ENCODE measurements at places on chromosomes 7 and 10.

- no peak for DNase-seq
These were observed 22.9 kb downstream of the DLD start for GRCh38 chr7:107913851-107914250.

- peak; percentile 65 for DNase-seq
These were observed 104.3 kb upstream of the CAV2 start for GRCh38 chr7:116395141-116395791.

- no peak for DNase-seq
These were observed 367.7 kb upstream of the SHH start for GRCh38 chr7:156179872-156180390.

- DNase-seq = no peak
These were observed 85.3 kb downstream of the ZNF33B start for GRCh38 chr10:42553064-42553407.

GRCh38 chr10:23345861-23346260 lies 1.3 kb upstream of the C10orf67 start:
- DNase-seq = peak; percentile 37

DNA sequence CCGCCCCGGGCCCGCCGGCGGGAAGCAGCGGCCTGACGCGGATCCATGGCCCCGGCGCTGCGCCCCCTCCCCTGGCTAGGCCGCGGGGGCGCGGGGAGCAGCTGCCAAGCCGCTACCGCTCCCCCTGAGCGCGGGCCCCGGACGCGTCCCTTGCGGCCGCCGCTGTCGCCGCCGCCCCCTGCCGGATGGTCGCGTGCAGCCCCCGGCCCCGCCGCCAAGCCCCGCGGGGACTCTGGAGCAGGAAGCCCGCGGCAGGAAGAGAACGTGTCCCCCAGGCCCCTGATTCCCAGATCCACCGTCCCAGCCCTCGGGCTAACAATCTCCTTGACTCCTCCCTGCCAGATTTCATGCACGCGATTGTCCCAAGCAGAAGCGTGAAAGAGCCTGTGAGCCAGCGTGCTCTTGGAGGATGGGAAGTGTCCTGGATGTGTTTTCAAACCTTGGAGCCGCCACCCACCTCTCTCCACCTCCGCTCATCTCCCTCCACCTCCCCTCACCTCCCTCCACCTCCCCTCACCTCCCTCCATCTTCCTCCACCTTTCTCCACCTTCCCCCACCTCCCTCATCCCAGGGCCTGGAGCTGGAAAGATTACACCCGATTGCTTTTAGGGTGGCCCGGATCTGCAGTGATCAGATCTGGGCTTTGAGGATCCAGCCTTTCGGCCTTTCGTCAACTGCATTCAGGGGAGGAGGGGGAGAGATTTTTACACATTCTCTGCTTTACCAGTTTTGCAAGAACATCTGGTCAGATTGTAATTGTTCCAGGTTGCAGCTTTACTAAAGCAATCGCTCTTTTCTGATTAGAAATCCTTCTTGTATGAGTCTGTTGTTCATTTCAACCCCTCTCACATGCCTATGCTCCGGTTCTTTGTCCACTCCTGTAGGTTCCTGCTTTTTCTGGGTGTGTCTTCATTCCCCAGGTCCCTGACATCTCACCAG lies 570 bp upstream of the PRTFDC1 start:
- no peak for DNase-seq

DNA sequence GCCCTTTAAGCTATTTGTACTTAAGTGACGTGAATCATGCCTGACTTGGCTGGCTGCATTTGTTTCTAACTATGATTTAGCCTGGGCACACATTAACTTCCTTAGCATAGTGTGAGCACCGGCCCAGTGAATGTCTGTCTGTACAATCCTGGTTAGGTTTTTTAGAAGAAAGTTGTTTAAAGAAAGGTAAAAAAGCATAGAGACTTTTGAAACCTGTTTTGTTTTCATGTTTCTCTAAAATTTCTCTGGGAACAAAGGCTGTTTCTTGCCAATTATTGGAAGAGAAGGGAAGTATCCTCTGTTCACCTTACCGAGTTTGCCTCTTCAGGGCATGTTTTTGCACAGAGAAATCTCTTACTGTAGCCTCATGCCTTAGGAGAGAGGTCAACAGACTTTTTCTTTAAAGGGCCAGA lies 42.9 kb upstream of the MET start:
- DNase-seq = no peak

DNA sequence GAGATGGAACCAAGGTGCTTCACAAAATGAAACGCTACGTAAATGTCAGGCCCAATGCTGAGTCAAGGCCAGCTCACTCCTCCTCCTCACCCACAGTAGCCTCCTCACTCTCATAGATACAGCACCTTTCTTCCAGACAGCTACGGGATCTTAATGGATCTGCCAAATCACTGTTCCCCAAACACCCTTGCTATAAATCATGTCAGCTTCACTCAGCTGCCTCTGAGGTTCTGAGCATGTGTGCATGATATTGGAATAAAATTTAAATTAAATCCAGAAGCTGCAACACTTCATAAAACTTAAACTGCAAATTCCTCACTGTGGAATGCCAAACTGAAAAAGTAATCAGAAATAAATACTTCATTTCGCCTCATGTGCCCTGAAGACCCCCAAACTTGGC lies 14.7 kb upstream of the CPXM2 start:
- DNase-seq = no peak

Measured in GM04504 (cell line).